Heart left ventricle (tissue), 16 donors: ENCODE measurements at places on chromosomes 5 and 9. TPM values are rescaled to one million over a fixed set of nuclear protein-coding genes. Genes with fewer than 3 reads are reported as not detected.

- H3K4me3 ChIP-seq: no peak overlapping the region
- DNase-seq: no peak
- H3K4me1 ChIP-seq: peaks cover 26% of the 10 kb centered on the region
These were observed 116.0 kb downstream of the GOLPH3 start for GRCh38 chr5:32058101-32058500.

PDLIM7 gene
- total RNA-seq: 47.4 TPM

- DNase-seq: no peak
- no peaks in the 10 kb centered on the region for H3K4me1 ChIP-seq
- H3K4me3 ChIP-seq: no peak overlapping the region
- H3K27ac ChIP-seq: no peak overlapping the region
These were observed 23.3 kb downstream of the C5 start for GRCh38 chr9:121026768-121027167.

DNA sequence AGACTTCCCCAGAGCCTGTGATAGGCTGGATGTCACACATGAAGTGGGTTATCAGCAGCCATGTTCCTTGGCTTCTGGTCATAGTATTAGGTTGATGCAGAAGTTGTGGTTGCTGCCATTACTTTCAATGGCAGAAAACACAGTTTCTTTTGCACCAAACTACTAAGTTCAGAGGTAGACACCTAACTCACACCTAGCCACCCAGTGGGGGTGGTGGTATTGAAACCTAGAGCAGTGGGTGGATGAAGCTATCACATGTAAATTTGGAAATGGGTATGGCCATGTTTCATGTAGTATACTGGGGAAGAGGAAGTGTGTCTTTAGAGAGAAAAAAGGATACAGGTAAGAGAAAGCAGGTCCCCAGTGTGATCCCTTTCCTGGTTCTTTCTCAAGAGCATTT, 347.9 kb upstream of the SEMA6A start:
- no peaks in the 10 kb centered on the region for H3K4me1 ChIP-seq
- no peaks in the 10 kb centered on the region for H3K36me3 ChIP-seq
- H3K27me3 ChIP-seq: no peaks in the 10 kb centered on the region
- DNase-seq: no peak
- no peak overlapping the region for H3K27ac ChIP-seq

GRCh38 chr9:27672718-27673117, 99.4 kb upstream of the C9orf72 start:
- DNase-seq: no peak
- no peaks in the 10 kb centered on the region for H3K36me3 ChIP-seq
- no peak overlapping the region for H3K27ac ChIP-seq
- H3K27me3 ChIP-seq: no peaks in the 10 kb centered on the region
- H3K4me3 ChIP-seq: no peak overlapping the region

OLFML2A gene
- total RNA-seq: 37.3 TPM

- DNase-seq: no peak
- H3K4me1 ChIP-seq: no peaks in the 10 kb centered on the region
- H3K36me3 ChIP-seq: no peaks in the 10 kb centered on the region
- peaks cover 4% of the 10 kb centered on the region for H3K27me3 ChIP-seq
- H3K27ac ChIP-seq: no peak overlapping the region
These were observed 44.4 kb upstream of the CPLX2 start for GRCh38 chr5:175826980-175827379.

GRCh38 chr5:138732466-138732865, 20.8 kb upstream of the CTNNA1 start:
- H3K27me3 ChIP-seq: no peaks in the 10 kb centered on the region
- DNase-seq: no peak
- no peaks in the 10 kb centered on the region for H3K4me1 ChIP-seq
- H3K4me3 ChIP-seq: no peak overlapping the region
